Adrenal gland (tissue), 19 donors: ENCODE measurements at places on chromosomes 5 and 9. TPM values are rescaled to one million over a fixed set of nuclear protein-coding genes. Genes with fewer than 3 reads are reported as not detected.
A peak's percentile ranks its signal among the peaks of the same experiment; 100 is the strongest.

FABP6 gene
- 29.4 TPM for polyA plus RNA-seq

FAM53C gene
- polyA plus RNA-seq = 15.9 TPM

DNAJB5 gene
- polyA plus RNA-seq = 16.6 TPM

GRCh38 chr5:91090995-91091394, 292.1 kb downstream of the ARRDC3 start:
- no peak for DNase-seq

- no peak for DNase-seq
Measured at GRCh38 chr9:133773889-133774655, 35.9 kb upstream of the SARDH start.

- no peak for DNase-seq
Measured at GRCh38 chr5:156043351-156043750, 283.6 kb upstream of the SGCD start.

- peak; percentile 80 for DNase-seq
Measured at GRCh38 chr9:134378901-134379338, 52.7 kb downstream of the RXRA start.

DNA sequence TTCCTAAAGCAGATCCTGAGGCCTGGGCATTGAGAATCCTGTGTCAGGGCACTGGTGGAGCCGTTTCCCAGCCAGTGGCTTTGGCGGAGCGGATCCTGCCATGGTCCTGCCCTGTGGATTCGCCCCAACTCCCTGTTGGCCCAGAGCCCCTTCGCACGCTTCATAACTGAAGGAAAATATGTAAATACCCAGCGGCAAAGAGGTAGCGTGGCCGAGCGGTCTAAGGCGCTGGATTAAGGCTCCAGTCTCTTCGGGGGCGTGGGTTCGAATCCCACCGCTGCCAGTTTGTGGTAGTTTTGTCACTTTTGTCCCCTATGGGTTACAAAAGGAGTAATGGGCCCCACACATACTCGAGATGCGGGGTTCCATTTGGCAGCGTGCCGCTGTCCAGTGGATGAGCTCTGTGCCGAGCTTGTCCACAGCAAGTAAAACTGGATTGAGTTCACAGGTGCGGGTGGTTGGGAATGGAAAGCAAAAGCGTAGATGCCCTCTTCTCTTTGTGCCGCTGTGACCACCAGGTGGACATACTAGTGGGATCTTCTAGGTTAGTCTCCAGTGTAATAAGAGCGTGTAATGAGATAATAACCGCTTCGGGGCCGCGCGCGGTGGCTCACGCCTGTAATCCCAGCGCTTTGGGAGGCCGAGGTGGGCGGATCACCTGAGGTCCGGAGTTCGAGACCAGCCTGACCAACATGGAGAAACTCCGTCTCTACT, 17.3 kb downstream of the TRIM7 start:
- DNase-seq = peak; percentile 88

- DNase-seq = no peak
Measured at GRCh38 chr9:77807281-77807683, 159.2 kb upstream of the GNA14 start.

- no peak for DNase-seq
Measured at GRCh38 chr9:73543727-73544126, 392.1 kb downstream of the ANXA1 start.

DNA sequence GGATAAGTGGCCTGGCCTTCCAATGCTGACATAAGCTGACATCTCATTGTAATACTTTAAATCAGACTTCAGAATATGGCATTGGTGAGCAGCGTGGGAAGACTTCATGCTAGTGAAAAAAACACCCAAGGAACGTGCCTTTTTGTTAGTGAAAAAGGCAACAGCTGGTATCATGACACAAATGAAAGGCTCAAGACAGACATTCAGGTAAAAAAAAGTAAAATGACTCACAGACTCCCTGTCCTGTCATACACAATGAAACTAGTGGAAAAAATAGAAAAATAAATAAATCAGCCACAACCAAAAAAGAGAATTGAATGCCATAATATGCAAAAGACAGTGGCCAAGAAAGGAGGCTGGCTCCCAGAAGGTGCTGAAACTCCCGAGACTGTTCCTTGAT, 24.4 kb upstream of the PPP1R2B start:
- no peak for DNase-seq
